Activated CD4-positive, alpha-beta T cell treated with anti-CD3 and anti-CD28 coated beads for 36 hours (primary cell): ENCODE measurements at places on chromosomes 12 and 14.

DNA sequence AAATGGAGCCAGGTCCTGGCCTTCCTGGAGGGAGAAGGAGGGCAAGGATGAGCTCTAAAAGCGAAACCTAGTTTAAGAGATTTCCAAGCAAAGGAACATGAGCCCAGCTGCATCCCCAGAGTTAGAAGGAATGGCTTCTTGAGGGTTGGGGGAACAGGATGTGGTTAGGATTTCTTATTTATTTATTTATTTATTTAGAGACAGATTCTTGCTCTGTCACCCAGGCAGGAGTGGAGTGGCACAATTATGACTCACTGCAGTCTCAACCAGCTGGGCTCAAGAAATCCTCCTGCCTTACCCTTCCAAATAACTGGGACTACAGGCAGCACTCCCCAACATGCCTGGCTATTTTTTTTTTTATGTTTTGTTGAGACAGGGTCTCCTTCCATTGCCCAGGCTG lies 25.3 kb upstream of the TMEM106C start:
- no peak for DNase-seq

DNA sequence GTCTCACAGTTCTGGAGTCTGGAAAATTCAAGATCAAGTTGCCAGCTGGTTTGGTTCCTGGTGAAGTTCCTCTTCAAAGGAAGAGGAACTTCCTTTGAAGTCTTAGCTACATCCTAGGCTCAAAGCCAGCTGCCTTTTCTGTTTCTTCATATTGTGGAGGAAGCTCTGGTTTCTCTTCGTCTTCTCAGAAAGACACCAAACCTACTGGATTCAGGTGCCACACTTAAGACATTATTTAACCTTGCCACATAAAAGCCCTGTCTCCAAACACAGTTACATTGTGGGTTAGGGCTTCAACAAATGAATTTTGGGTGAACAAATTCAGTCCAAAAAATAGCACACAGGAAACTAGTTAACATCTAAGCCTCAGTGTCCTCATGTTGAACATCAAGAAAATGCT lies 1019.8 kb downstream of the GALC start:
- DNase-seq = no peak

- DNase-seq = no peak
Observed at GRCh38 chr14:70871001-70871400, 36.3 kb upstream of the PCNX1 start.

GRCh38 chr12:108468196-108468968 lies 46.7 kb upstream of the FICD start:
- peak; percentile 27 for DNase-seq

DNA sequence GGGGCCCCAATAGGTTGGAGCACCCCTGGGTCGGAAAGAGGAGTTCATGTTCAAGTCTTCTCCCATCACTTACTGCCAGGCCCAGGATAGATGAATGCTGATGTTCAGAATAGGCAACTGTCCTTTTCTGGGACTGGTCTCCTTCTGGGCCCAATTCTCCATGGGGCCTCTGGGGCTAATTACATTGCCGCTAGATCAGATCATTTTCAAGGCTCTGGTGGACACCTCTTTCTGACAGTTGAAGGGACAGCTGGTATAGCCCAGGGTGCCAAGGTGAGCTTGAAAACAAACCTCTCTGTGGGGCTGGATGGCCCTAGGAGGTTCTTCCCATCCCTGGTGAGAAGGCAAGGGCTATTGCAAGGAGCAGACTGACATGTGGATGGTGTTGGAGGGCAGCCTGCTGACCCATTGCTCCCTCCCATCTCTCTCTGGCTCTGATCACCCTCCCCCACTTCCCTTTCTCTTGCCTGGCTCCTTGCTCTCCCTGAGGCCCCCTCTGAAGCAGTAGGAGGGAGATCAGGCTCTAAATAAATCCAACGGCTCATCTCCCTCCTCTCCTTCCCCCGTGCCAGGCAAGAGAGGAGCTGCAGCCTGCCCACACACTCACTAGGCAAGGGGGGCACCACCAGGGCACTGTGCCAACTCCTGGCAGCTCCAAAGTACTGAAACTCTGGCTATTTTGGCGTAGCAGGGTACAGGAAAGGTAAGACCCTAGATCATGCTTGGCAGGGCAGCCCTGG lies 1.9 kb downstream of the CACNB3 start:
- DNase-seq = no peak

- no peak for DNase-seq
Observed at GRCh38 chr12:98213556-98213955, 301.8 kb upstream of the TMPO start.

GRCh38 chr14:81301813-81302212 lies 81.1 kb upstream of the GTF2A1 start:
- no peak for DNase-seq

DNA sequence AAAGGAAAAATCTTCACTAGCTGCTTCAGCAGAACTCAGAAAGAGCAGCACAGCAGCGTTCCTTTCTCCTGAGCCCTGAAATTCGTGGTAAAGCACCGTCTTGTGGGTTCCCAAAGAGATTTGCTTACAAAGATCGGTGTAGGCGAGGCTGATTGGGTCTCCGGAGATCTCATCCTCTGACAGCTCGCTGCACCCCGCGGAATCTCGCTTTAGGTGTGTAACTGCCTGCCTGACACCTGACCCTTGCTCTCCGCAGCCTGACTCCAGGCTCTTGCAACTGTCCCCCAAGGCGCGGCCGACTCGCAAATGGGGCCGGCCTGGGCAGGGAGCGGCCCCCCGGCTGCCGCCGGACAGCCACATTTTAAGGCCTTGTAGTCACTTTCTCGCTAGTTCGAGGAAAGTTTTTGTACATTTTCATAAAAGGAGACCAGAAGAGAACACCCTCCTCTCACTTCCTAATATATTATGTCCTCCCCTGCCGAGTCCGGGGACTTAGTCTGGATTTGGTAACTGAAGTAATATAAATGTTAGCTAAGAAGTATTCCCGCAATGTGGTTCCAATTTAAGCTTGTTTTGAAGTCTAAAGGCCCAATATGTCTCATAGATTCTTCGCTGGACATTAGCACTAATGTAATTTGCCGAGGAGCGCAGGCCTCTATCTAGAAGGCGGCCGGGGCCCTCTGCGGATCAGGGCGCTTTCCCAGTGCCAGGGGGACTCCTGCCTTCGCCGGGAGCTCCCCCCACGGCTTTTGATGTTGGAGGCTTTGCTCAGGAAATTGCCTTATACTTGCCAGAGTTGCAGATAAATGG lies 177.3 kb upstream of the CDKN3 start:
- DNase-seq = peak; percentile 11

DNA sequence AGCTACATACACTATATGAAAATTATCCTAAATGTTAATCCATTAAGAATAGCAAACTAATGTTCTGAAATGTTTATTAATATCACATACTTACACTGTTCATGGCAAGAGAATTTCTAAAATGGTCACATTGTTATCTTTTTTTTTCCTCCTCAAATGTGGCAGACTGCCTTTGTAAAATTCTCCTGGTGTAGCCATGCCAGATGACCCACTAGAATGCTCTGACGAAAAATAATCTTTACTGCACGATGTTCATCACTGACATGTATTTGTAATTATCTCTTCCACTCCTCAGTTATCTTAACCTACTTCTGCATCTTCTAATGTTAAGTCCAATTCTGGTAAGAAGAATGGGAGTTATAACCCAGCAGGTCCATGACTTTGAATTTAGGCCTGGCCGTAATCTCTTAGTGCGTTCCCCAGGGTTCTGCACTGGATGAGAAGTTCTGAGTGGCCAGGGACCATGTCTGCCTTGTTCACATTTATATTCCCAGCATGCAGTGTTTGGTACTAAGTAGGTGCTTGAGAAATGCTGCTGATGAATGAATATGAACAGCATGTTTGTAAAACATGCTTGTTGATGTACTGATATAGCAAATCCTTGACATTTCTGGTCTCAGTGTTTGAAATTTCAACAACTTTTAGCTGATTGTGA lies 46.7 kb downstream of the NOPCHAP1 start:
- no peak for DNase-seq

- peak; percentile 76 for DNase-seq
Observed at GRCh38 chr14:102805371-102805891, 28.2 kb downstream of the TRAF3 start.

DNA sequence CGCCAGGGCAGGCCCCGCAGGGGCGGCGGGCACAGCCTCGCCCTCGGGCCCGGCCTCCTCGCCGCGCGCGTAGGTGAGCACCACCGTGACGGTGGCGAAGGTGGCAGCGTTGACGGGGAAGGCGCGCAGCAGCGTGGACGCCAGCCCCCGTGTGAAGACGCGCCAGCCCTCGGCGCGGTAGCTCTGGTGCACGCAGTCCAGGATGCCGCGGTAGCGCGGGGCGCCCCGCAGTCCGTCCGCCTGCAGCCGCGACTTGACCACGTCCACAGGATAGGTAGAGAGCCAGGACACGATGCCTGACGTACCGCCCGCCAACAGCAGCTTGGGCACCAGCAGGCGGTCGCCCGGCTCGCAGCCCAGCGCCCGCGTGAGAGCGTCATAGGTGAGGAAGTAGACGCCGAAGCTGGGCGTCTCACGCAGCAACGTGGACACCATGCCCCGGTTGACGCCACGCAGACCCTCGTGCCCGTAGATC lies 13.9 kb downstream of the SLC25A29 start:
- no peak for DNase-seq

DNA sequence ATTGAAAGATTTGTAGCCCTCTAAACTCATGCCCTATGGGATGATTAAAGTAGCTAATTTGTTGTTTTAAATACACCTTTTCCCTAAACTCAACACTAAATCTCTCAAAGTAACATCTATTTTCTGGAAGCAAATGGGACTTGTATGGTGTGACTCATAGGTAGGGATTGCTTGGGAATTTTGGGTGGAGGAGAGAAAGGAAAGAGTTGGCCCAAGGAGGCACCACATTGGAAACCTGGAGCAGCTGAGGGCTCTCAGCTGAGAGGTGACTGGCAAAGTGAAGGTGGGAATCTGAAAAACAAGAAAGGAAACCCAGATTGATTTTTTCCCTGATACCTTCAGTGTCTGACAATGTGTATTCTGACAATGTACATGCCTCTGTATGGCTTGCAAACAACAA lies 114.8 kb upstream of the PRICKLE1 start:
- DNase-seq = no peak

DNA sequence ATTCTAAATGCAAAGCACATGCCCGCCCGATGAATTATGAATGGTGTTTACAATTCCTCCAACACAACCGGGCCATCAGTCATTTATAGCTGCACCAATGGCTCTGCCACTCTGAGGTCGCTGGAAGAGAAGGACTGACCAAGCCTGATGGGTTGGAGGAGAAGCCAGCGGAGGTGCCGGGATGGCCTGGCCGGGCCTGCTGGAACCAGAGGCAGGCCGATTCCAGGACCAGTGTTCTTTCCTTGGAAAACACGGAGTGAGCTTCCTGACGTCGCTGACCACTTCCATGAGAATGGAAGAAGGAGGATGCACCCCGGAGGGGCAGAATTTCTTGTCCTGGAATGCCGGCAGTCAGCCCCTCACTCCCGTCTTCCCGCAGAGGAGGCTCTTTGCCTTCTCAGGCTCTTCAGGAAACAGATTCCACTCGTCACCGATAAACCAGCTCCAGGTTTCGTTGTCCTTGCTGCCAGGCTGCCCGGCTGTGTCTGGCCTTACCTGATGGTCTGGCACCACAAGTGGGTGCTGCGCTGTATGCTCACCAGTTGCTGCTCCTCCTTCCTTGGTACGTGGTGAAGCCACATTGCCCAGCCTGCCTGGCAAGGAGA lies 358.5 kb upstream of the SFSWAP start:
- DNase-seq = no peak

DNA sequence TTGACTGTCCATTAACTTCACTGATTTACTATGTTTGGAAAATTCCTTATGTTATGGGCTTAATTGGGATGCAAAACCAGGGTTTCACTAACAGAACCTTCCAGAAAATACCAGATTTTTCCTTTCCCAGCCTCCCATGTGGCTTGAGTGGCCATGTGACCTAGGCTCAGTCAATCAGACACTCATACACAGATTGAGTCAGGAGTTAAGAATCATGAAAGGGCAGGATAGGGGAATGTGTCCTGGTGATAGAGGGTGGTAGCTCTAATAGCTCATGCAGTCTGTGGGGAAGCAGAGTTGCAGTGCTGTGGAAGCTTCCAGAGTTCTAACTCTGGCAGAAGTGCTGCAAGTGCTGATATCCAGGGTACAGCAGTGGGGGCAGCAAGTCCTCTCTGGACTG lies 134.1 kb upstream of the IFNG-AS1 start:
- no peak for DNase-seq

GRCh38 chr14:104852280-104852663 lies 12.8 kb upstream of the CEP170B start:
- DNase-seq = no peak

DNA sequence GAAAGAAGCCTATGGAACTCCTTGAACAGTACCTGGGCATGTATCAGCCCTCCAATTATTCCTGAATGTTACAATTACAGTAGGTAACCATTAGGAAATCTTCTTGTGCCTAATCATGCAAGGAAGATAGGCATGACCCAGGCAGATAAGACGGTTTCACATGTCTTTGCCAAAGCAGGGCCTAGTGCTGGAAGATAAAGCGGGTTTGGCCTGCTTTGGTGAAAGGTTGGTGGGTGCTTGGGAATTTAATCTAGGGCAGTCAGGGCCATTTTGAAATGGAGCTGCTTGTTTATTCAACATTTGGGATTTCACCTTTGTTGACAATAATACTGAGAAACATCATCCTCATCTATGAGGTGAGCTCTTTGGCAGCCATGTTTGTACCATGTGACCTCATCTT lies 12.5 kb upstream of the SRSF5 start:
- no peak for DNase-seq

- DNase-seq = no peak
Observed at GRCh38 chr12:22223356-22223755, 111.2 kb downstream of the ST8SIA1 start.

GRCh38 chr12:24307716-24308335 lies 358.4 kb upstream of the SOX5 start:
- no peak for DNase-seq

DNA sequence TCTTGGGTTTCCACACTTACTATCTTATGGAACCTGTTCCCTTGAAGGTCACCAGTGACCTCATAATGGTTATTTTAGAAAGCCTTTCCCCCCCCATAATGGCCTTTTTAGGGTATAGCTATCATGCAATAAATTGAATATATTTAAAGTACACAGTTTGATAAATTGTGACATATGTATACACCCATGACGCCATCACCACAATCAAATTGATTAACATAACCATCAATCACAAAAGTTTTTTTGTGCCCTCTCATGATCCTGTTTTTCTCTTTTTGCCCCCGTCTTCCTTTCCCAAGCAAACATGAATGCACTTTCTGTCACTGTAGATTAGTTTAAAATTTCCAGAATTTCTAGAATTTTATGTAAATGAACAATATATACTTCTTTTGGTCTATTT lies 28.7 kb upstream of the OR4E1 start:
- no peak for DNase-seq

GRCh38 chr12:21795648-21796328 lies 21.3 kb upstream of the KCNJ8 start:
- DNase-seq = no peak
